Stimulated activated CD4-positive, alpha-beta T cell treated with anti-CD3 and anti-CD28 coated beads, Interleukin-12 subunit alpha, Interleukin-12 subunit beta, amount 100 ng/mL, for 48 hours (primary cell): ENCODE measurements at places on chromosomes 7 and 10.
A peak's percentile ranks its signal among the peaks of the same experiment; 100 is the strongest.

GRCh38 chr10:97542169-97543024, 30.2 kb upstream of the ANKRD2 start:
- no peak for DNase-seq

DNA sequence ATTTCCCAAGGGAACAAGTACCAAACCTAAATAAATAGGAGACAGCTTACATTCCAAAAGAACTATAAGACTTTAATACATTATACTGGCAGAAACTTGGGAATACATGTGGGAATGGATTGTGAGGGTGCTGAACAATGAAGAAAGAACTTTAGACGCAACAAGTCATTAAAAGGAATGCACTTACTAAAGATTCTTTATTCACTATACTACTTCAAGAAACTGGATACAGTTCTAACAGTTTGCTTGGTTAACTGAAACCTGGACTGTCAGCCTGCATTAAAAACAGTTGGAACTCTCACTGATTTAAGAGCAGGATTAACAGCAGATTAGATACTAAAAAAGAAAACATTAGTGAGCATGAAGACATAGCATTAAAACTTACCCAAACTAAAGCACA, 12.0 kb downstream of the CACUL1 start:
- no peak for DNase-seq

DNA sequence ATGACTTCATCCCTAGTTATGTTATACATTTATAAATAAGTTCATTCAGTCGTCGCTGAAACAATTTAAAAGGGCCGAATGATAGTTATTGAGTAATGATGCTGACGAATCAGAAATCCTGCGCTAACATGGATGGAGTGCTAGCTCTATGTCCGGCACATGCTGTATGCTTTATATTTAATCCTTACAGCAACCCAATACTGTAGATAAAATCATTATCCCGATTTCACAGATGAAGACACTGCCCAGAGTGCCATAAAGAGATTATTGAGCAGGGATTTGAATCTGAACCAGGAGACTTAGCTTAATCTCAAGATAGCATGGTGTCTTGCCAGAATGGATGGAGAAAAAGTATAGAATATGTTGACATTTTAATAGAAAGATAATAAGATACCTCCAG, 1.1 kb upstream of the ICA1 start:
- DNase-seq = no peak

DNA sequence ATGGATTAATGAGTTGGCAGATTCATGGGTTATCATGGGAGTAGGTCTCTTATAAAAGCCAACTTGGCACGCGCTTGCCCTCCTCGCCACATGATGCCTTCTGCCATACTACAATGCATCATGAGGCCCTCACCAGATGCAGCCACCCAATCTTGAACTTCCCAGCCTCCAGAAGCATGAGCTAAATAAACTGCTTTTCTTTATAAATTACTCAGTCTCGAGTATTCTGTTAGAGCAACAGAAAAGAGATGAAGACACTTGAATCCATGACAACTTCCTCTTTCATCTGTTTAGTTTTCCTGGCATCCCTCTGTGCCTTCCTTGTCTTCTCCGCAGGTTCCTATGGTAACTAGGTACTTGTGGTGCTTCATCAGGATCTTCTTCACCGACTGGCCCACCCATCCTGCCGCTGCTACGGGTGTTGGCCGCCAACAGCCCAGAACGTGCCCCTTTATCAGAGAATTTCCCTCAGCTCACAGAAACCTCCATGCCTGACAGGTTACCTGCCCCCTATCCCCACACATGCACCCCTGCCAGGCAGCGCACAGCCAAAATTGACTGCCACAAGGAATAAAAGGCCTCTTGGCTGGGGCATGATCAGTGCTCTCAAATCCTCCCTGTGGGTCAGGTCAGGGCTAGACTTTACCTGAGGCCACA, 28.0 kb upstream of the PPIF start:
- DNase-seq = no peak

DNA sequence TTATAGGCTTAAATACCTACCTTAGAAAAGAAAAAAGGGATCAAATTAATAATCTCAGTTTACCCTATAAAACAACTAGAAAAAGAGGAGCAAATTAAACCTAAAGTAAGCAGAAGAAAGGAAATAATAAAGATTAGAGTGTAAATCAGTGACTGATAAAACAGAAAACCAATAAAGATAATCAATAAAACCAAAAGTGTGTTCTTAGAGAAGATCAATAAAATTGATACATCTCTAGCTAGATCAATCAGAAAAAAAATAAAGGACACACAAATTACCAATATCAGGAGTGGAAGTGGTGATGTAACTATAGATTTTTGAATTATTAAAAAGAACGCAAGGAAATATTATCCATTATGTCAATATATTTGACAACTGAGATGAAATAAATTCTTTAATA, 69.2 kb upstream of the NAMPT start:
- DNase-seq = no peak

- DNase-seq = no peak
Measured at GRCh38 chr7:80644054-80644453, 5.6 kb downstream of the CD36 start.

DNA sequence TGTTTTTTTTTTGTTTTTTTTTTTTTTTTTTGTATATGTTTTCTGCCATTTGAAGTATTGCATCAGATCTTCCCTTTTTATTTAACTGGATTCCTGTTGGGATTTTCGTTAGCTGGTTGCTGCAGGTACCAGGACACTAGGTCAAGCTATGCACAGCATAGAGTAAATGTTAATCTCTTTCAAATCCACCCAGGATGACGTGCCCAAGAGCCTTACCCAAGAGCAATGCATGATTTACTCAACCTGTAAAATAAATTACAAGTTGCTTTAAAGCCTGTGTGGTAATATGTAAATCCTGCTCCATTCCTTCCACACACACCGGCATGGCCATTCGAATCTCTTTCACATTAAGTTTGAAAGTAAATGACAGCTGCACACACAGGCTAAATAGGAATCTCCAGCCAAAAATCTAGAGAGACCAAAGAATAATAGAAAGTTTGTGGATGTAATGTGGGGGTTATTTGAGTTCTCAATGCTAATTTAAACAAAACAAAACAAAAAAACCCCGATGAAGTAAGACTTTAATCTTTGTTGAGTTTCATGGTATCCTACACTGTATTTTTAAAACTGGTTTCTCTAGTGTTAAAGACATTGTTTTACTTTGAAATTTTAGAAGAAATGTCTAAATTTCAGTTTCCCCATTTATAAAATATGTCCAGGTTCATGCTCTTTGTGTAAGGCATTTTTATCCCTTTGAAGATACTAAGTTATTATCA, 167.9 kb downstream of the FRMD4A start:
- no peak for DNase-seq

GRCh38 chr10:61400524-61400923, 52.7 kb downstream of the TMEM26 start:
- DNase-seq = no peak

DNA sequence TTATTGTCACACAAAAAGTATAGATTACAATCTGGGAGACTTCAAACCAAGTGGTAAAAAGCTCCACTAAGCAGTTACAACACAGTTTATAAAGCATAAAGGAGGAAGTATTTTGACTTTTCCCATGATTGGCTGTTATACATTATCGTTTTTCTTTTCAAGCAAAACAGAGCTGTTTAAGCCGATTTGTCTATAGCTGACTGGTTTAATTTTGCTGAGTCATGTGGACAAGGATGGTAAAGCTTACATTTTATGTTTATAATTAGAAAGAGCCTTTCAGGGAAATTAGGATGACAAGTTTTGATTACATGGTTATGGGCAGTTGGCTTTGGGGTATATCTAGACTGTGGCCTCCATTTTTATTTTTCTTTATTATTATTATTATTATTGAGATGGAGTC, 152.5 kb upstream of the STK17A start:
- no peak for DNase-seq

DNA sequence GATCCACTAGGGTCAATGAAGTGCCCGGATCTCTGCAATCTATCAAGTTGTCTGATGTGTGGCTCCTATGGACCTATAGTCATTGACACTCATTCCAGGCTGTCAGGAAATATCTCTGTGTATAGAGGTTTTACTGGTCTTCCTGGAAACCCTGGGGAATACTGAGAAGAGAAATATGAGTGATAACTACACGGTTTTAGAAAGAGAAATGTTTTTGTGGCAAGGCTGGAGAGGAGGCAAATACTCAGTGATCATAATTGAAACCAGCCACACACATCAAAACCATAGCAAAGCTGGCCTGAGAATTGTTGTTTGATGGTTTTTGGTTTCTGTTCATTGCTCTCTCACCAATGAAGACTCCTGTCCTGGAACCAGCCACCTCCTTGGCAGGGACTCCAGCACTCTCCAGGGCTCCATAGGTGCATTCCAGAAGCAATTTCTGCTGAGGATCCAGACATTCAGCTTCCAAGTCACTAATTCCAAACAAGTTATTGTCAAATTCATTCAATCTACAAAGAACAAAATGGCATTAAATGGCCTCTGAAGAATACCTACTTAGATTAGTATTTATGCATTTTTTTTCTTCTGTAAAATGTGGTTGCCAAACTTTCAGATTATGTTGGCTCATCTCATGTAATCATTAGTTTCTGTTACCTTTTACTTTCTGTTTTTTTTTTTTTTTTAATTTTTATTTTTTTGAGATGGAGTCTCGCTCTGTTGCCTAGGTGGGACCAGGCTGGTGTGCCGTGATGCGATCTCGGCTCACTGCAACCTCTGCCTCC, 108.6 kb upstream of the ABI1 start:
- peak; percentile 11 for DNase-seq

- DNase-seq = no peak
Measured at GRCh38 chr10:104680467-104681401, 39.6 kb downstream of the SORCS3 start.

- no peak for DNase-seq
Measured at GRCh38 chr10:86261941-86262687, 104.5 kb downstream of the GRID1 start.

GRCh38 chr7:69450456-69450855, 147.8 kb upstream of the AUTS2 start:
- no peak for DNase-seq

DNA sequence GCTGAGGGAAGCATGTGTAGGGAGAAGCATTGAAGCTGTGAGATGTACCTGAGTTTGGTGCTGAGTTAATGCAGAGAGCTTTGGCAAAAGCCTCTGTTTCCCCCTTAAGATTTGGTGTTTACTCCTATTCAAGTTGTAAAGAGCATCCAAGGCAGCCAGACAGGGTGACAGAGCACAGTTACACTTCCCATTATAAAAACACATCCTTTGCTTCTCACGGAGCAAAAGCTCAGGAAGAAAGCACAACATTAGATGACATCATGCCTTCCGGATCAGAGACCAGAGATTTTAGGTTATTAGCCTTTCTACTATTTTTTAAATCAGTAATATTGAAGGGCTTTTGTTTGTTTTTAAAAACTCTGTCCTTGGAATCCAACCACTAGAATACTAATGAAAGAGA, 182.9 kb downstream of the DOCK4 start:
- DNase-seq = no peak

- no peak for DNase-seq
Measured at GRCh38 chr10:77787440-77787839, 139.1 kb downstream of the DLG5 start.

DNA sequence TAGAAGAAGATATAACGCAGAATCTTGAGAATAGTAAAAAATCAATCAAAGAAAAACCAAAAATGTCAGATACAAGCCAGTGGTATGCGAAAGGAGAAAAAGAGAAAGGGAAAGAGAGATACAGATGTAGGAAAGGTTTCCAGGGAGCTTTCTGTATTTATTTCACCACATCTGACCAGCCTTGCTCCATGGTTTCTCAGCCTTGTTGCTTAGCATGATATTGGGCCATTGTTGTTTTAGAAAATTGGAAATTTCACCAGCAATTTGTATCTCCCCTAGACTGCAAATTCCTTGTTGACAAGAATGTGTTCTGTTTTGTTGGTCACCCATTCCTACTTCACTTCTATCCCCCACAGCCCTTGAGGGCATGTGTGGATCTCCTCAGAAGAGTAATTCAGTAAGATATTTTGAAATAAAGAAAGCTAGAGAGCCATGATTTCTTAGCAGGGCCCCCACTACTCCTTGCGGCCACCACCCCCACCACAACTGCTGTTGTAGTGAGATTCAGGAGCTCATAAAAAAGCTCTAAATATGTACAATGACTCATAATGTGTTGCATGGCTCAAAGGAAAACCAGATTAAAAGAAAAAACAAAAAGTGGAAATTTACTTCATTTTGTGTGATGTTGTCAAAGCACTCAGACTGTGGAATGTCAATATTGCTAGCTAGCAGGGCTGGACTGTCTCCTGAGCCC, 138.7 kb downstream of the CHRM2 start:
- no peak for DNase-seq
